ENCODE measurements at places on chromosomes 3 and 15. TPM values are rescaled to one million over a fixed set of nuclear protein-coding genes. Genes with fewer than 3 reads are reported as not detected.

DNA sequence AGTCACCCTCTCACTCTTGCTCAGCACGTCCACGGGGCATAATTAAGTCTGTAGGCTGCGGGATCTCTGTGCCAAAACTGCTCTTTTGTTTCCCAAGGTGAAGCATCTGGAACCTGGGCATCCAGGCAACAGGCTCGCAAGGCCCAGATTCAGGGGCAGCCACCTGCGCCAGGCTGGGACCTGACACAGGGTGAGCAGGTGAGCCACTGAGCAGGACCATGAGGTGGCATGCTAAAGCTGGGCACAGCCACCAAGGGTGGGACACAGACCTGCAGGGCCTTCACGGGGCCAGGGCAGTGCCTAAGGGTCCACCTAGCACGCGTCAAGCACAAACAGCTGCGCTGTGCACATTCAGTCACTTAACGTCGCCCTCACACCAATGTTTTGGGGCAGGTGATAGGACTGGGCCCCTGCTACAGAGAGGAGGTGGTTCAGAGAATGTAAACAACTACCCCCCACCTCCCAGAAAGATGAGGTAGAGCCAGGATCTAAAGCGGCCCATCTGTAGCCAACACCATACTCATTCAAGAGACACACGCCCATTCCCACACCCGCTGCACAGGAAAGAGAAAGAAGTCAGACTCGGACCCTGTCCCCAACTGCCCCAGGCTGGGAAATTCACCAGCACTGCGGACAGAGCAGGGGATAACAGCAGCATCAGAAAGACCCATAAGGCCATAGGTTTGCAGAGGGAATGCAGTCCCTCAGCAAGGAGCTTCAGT lies 16.3 kb downstream of the XXYLT1 start:
- DNase-seq = no peak

Gene TSPAN3
- 341 TPM for total RNA-seq

Gene PRKCI
- 42.0 TPM for total RNA-seq

DNA sequence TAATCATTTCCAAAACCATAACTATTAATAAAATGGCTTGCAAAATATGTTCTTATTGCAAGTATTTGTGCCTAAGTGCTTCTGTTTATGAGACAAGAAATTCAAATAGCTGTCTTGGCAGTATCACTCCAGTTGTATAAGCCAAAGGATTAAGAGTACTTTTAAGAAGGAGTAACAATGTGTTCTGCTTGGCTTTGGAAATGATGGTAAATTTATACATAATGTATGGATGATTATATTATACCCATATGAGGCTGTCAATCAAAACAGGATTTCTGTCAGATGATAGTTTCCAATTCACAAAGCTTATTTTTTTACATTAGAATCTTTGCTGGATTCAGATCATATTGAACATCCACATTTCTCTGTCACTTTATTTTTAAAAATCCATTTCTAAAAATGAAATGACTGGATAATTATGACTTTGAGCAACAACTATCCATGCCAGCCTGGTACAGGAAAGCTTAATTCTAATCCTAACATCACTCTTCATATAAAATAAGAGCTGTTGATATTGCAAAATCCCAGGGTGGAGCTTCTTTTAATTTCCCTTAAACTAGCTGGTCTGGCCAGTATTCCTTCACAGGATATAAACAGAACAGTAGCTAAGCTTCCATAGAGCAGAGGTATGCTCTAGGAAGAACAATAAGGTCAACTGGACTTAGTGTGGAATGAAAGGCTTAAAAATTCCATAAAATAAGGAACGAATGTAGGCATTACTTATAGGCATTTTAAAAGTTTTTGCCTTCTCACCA lies 30.0 kb upstream of the ZNF280D start:
- DNase-seq = no peak

DNA sequence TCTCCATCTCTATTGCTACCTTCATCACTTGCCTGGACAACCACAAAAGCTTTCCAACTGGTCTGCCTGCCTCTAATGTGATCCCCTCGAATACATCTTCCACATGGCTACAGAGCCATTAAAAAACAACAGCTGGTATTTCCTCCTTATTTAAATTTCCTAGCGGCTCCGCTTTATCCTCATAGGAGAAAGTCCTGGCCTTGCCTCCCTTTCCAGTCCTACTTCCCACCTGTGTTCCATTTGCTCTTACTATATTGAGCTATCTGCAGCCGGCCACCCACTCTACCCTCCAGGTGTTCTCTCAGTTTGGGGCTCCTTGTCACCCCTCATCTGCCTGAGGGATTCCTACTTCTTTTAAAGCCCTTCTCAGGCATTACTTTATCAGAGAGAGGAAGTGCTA lies 49.7 kb upstream of the TSPAN3 start:
- DNase-seq = no peak

- DNase-seq = no peak
Measured at GRCh38 chr3:194654443-194654842, 17.5 kb downstream of the LSG1 start.

GRCh38 chr3:48949376-48949717 lies 30.7 kb downstream of the ARIH2 start:
- no peak for DNase-seq

DNA sequence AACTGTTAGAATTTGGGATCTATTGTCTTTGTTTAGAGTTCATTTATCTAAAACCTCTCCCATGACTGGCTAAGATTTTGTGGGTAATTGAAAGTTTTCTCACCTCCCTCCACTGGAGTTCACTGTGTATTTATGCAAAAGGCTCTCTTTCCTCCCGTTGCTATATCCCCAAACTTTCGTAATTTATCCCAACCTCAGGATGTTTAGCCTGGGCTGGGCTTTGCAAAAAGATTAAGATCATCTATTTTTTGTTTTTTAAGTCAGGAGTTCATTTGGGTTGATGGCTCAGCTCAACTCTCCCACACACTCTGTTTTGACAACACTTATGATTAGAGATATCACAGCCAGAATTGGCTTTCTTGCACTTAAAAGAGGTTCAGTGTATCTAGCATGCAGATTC lies 27.0 kb downstream of the SUCNR1 start:
- DNase-seq = no peak

DNA sequence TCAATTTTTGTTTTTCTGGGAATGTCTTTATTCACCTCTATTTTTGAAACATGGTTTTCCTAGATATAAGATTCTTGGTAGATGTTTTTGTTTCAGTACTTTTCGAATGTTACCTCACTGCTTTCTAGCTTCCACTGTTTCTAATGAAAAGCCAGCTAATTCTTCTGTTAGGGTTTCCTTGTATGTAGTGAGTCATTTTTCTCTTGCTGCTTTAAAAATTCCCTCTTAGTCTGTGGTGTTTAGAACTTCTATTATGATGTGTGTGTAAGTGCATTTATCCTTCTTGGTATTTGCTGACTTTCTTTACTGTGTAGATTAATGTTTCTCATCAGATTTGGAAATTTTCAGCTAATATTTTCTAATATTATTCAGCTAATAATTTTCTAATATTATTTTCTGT lies 151.1 kb upstream of the OSTN start:
- no peak for DNase-seq

Data from SJSA1 (cell line).